ENCODE measurements at places on chromosomes 7 and 10.

GRCh38 chr10:31584876-31585275 lies 265.9 kb downstream of the ZEB1 start:
- no peak for DNase-seq

DNA sequence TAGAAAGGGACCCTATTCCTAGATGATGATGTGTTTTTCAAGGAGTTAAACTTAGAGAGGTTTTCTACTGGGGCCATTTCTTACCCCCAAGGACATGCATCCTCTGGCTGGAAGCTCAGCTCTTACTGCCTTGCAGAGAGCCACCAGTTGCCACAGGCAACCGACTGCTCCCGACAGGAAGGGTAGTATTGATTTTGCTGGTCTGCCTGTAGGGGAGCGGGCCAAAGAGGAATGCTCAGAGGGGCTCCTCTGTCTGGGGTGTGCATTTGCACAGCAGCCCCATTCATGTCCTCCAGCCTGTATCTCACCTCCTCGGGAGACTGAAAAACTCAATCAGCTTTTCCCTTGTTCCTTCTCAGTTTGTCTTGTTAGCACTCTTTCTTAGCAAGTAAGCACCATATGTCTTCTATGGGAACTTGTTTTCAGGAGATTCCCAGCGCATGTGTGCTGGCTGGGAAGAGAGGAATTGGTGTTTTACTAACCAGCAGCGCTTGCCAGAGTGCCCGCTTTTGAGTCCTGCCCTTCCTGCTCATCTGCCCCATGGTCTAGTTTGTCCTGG lies 739.0 kb upstream of the GALNT17 start:
- no peak for DNase-seq

- DNase-seq, result no peak
These were observed 49.9 kb upstream of the RELN start for GRCh38 chr7:104039363-104039762.

- peak; percentile 54 for DNase-seq
These were observed 8.9 kb upstream of the TRIM8 start for GRCh38 chr10:102635377-102635776.

DNA sequence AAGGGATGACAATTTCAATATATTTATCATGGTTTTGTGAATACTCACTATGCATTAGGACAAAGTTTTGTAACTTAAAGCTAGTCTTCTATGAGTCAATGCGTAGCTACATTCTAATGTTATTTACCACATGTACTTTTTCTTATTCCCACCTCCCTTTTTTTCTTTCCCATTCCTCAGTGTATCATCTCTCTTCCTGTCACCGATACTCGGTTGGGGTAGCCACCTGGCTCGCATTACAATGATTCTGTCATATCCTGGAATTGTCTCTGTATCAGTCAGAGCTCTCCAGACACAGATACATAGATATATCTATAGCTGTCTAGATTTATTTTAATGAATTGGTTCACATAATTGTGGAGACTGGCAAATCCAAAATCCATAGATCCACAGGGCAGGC lies 9.8 kb upstream of the RALA start:
- DNase-seq, result no peak

- no peak for DNase-seq
These were observed 59.8 kb upstream of the OPN4 start for GRCh38 chr10:86594535-86594934.

DNA sequence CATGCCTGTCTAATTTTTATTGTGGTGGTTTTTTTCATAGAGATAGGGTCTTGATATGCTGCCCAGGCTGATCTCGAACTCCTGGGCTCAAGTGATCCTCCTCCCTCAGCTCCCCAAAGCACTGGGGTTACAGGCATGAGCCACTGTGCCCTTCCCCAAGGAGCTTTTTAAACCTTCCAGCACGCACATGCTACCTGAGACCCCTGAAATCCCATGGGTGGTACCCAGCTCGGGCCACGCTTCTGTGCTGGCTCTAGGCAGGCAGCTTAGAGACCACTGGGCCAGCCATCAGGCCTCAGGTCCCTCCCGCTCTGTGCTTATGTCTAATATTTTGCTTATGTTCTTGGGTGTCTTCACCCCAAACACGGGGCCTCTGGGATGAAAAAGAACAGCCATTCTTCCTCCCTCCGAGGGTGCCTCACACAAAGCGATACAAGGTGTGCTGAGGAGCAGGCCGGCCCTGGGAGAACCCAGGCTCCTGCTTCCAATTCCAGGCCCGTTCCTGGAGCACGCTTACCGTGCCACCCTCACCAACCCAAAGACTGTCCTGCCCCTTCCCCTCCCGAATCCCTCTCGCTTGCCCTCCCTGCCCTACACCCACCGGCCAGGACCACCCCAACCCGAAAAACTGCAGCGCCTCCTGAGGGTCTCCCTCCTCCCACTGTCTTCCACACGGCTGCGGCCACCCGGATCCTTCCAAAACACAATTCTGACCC lies 10.9 kb downstream of the SPOCK2 start:
- DNase-seq, result no peak

GRCh38 chr7:132646052-132646451 lies 69.8 kb upstream of the PLXNA4 start:
- no peak for DNase-seq

GRCh38 chr7:68244389-68244788 lies 1247.8 kb downstream of the TYW1 start:
- DNase-seq, result no peak

DNA sequence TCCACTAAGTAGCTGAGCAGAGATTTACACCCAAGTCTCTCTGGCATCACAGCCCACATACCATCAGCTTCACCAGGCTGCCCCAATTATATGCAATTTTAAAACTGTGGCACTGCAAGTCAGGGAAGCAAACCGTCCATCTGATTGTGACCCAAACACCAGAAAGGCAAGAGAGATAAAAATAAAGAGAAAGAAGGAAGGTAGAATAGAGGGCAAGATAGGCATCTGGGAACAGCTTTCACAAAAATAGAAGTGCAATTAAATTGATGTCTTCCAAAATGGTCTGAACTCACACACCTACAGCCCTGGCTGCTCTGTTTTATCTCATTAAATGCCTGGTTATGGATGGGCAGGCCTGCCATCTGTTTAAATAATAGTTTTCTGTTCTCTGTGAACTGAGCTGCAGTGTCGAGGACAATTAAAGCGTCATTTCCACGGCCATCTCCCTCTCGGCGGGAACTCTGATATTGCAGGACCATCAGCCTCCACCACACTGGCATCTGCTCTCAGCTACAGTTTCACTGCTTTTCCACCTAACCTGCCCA lies 509.1 kb downstream of the INHBA start:
- DNase-seq, result no peak

- no peak for DNase-seq
These were observed 99.1 kb downstream of the ANK3 start for GRCh38 chr10:60290558-60290957.

Measured in CD4-positive, alpha-beta T cell treated with Interleukin-21 for 1 hour (primary cell).